Activated CD8-positive, alpha-beta memory T cell treated with anti-CD3 and anti-CD28 coated beads, Interleukin-2, amount 50 U/mL, for 4 hours (primary cell): ENCODE measurements at places on chromosomes 5 and 9.

- DNase-seq = no peak
Observed at GRCh38 chr9:13063880-13064459, 215.5 kb downstream of the MPDZ start.

DNA sequence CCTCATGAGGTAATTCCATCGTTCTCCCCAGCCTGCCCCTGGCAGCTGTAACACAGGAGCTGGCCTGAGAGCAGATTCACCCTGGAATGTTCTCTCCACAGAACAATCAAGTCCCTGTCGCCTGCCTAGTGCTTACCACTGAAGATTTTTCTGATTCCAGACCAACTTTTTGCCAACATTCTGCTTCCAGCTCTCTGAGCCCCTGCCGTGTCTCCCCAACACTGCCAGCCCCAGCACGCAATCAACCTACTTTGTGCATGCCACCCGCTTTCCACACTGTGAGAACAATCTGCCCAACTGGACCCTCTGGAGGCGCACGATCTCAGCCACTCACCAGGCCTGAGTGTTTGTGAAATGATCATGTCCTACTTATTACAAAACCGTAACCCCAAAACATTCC lies 62.6 kb downstream of the PSMB7 start:
- DNase-seq = no peak

DNA sequence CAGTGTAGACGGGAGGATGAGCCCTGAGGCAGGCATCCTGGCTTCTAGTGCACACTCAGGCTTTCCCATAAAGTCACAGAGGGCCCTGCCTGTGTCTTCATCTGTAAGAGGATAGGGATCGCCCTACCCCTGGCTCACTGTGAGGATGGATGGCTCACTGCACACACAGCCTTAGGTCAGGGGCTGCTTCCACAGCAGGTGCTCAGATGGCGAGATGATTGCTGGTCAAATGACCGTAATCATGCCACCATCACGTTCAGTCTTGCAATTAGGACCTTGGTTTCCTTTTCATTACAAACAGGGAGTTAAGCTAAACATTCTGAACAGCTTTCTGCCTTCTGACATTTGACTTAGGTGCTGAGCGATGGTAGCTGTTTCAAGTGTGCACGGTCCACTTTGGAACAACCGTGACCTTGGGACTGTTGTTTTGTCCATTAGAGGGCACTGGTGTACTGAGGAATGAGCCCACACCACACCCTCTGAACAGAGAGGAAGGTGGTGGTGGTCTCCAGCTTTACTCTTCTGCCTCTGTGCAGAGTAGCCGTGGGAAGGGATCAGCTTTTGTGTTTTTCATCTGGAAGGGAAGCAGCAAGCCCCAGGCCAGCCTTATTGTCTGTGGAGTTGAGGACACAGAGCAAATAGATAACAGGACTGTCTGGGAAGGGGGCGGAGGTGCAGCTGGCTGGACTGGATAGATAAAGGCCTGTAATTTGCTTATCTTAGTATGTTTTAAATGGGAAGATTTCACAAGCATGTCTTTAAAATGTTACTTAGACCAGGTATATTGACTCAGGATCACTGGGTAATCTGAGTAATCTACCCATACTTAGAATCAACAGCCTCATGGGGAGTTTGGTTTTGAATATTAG lies 183.1 kb downstream of the TRIO start:
- DNase-seq = no peak

DNA sequence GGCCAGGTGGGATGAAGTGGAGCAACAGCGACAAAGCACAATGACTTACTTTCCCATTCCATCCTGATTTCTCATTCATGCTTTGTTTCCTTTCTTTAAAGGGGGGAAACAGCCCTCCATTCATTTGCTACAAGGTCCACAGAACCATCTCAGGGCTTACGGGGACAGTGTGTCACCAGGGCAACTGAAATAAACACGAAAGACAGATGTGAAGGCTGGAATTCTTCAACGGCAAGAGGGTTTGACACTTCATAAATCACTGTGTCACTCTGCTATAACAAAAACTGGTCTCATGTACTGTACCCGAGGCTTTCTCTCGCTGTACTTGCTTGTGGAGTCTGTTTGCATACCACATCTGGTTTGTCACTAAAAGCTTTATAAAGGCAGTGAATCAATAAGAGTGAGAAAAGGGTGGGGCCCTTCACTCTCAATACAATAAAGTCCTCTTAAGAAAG lies 150.8 kb downstream of the EFNA5 start:
- no peak for DNase-seq

GRCh38 chr9:97908705-97909104 lies 13.6 kb downstream of the TRMO start:
- DNase-seq = no peak

DNA sequence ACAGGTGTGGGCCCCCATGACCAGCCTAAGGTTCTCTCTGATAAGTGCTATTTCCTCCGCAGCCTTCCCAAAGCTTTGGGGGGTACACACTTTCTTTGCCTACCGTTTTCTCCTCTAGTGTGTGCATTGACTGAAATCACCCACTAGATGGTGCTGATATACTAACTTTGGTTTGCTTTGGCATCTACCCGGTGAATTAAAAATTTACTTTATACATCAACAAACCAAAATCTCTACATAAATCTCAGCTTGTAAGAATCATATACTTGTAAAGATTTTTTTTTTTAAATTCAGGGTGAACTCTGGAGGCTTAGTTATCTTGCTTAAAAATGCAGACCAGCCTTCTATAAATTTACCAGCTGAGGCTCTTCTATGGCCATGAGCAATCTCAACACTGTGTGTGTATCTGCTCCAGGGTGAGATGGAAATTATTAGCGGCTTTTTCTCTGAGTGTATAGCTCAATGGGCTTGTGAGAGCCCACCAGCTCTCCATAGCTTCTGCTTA lies 475.7 kb upstream of the TNC start:
- DNase-seq = no peak

DNA sequence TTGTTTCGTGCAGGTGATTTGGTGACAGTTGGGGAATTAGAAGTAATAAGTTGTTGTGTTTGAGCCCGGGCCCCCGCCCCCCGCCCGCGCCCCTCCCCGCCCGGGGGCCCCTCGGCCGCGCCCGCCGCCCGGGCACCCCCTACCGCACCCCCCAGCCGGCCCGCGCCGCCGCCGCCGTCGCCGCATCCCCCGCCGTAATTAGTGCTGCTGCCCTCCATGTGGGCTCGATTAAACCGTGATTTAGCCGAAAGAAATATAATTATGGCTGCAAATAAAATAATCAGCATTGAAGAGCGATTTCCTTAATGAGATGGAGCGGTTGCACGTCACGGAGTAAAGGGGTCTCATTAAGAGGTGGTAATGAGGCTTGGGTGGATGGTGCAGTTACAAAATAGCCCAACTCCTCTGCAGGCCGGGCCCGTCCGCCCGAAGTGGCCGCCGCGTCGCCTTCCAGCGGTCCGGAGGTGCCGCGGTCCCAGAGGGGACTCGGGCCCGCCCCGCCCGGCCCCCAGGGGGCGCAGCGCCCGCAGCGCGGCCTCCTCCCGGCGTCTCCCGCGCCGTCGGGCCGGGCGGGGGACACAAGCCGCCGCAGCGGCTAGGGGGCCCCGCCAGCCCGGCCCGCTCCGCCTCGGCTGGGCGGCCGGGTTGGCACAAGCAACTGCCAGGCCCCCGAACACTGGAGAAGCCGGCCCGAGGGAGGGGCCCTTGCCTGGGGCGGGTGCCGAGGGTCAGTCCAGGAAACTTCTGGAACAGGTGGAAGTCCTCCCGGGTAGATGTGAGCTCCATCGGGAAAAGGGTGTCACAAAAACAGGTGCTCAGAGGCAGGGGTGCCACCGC lies 6.9 kb upstream of the OTP start:
- DNase-seq = peak; percentile 45

DNA sequence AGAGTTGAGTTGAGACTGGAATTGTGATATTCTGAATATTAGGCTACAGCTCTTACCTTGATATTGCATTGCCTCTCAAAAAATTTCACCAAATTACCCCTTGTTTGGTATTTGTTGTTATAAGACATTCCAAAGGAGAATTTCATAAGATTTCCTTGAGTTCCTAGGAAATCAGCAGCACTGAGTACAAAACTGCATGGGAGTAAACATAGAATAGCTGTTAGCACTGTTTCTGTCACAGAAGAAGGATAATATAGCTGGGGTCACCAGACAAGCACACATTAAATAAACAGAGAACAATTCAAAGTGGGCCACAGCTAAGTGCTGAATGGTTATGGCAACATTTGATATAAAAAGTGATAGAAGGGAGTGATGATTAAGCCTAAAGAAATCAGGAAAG lies 724.3 kb downstream of the PRELID2 start:
- DNase-seq = no peak

DNA sequence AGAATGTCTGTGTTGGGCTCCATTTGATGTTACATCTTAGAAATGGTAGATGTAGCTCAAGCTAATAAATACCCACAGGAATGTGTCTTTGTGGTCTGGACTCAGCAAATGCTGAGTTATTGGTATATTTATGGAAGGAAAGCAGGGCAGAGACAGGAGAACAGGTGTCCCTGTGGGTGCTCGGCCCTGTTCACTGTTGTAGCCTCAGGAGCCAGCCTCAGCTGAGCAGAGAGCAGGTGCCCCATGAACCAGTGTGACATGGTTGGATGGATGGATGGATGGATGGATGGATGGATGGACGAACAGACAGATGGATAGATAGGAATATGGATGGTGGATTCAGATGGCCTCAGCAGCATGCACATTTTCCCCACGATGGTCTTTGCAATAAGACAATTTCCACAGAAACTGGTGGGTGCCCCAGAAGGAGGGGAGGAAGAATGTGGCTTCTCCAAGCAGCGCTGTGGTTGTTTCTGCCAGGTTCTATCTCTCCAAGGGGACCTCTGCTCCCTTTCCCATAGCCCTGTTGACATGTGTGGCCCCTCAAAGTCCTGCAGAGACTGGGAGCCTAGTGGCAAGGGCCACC lies 8.2 kb upstream of the IRF1 start:
- DNase-seq = no peak

- DNase-seq = no peak
Observed at GRCh38 chr5:93967923-93968322, 226.5 kb upstream of the POU5F2 start.

DNA sequence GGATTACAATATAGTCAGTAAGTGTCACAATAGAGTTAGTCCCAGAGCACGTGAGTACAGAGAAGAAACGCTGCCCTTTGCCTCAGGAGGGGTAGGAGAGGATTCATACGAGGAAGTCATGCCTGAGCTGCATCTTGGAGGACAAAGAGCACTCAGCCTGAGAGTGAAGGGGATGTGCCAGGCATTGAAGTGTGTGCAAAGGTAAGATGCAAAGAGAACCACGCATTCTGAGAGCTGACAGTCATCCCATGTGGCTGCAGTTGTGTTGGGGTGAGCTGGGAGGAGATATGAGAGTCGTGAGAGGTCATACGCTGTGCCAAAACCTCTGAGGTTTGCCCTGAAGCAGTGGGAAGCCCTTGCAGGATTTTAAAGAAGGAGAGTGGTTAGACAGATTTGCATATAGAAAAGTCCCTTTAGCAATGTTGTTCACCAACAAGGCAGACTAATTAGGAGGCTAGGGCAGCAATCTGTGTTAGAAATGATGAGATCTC lies 97.5 kb downstream of the PIP5K1B start:
- DNase-seq = no peak

DNA sequence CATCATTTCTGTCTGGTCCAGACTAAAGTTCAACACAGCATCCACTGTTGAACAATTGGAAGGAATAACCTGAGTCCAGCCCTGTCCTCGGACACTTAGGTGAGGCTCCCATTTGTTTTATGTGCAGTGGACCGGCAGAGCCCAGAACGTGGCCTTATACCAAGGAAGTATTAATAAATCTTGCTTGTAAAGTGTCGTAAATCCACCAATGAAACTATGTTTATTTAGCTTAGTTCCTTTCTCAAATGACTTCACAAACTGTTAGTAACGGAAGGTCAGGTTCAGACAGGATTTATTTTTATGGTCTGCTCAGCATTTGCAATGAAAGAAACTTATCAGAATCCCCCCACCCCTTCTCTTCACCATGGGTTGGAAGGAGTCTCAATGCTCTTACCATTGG lies 149.5 kb downstream of the PCSK1 start:
- no peak for DNase-seq

DNA sequence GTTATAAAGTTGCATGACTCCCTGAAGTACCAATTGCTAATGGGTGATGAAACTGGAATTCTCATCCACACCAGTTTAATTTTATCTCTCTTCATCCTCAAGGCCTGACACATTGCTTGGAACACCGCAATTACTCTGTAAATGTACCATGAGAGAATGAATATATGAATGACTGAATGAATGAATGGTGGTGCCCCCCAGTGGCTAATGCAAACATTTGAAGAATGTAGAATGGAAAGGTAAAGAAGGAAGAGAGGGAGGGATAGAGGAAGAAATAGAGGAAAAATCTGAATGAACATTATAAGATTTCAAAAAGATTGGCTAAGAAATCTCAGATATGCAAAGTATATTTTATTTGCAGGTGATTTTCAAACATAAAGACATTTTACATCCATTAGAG lies 13.1 kb downstream of the PAPPA start:
- DNase-seq = no peak

DNA sequence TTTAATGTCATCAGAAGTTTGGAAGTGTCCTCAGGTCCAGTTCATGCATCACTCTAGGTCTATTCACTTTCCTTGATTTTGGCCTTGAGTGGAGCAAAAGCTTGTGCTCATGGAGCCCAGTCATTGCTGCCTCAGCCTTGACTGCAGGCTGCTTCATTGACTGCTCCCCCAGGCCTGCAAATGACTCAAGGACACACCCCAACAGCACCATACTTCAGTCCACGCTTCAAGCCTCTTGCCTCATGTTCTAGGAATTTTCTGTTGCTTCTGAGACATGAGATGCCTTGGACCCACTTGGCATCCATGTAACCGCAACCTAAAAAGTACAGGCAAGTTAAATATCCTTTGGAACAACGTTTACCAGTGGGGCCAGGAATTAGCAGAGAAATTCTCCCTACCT lies 193.7 kb downstream of the PIK3R1 start:
- no peak for DNase-seq

- DNase-seq = no peak
Observed at GRCh38 chr9:6194934-6195333, 20.7 kb upstream of the IL33 start.

DNA sequence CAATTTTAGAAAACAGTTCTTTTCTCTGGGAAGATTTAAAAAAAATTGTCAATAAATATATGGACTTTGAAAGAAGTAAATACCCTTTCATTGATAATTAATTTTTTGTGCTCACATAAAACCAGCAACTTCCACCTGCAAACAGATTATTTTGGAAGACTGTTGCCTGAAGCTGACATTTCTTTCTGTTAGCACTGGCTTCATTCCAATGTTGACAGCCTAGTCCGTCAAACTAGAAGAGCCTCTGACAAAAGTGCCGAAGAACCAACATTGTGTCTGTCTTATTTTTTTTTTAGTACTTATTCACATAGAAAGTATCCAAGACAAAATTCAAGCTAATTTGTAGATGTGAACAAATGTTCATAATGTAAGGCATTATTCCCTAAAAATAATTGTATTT lies 108.6 kb upstream of the TMEM161B start:
- no peak for DNase-seq

DNA sequence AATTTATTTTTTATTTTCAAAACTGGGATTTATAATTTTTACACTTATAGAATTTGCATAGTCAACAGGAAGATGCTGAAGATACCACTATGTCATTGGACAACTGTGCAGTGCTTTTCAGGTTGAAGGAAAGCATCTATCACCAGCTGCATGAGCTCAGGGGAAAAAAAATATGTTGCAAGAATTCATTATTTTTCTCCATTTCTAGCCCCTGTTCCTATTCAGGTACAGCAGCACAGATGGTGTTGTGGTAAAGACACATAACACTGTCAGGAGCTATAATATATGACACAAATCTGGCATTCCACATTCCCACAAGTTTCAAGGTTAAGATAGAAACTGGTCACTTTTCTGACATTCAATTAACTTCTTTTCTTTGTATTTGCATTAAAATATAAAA lies 1088.6 kb downstream of the MAT2B start:
- DNase-seq = no peak
